ENCODE measurements at places on chromosomes 2 and 18.

DNA sequence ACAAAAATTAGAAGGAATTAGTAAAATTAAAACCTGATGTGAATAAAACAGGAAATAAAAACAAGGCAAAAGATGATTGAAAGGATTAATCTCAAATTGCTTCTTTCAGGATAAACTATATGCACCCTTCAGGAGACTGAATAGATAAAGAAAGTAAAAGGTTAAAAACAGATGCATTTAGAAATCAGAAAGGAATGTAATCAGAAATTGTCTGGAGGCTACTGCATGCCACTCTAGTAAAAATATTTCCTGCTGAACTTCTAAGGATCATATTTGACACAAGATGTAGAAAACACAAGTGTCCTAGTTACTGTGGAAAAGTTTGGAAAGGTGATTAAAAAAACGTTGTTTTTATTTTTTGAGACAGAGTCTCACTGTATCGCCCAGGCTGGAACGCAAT lies 16.2 kb downstream of the CHCHD5 start:
- H3K27me3 ChIP-seq: no peaks in the 10 kb centered on the region
- H3K4me1 ChIP-seq: peaks cover 4% of the 10 kb centered on the region
- H3K36me3 ChIP-seq: no peaks in the 10 kb centered on the region
- H3K4me3 ChIP-seq: no peak overlapping the region

DNA sequence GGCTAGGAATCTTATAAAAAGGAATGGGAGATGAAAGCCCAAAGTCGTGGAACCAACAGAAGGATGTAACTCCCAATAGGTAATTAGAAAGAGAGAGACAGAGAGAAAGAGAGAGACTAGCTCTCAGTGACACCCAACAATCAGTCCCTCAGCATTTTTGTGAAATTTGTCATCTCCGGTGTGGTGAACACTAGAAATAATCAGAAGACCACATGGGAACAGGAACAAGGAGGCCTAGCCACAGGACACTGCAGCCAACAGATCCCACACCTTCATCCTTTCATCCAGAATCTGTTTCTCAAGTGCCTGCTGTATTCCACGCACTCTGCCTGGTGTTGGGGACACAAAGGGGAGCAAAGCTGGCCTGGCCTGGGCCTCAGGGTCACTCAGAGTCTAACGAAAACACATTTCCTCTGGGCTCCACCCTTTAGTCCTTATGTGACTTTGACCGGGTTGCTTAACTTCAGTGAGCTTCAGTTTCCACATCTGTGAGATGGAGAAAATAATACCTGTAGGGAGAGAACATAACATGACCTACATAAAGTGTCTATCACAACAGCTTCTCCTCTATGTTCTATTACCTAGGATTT lies 53.1 kb downstream of the EHD3 start:
- H3K36me3 ChIP-seq: peaks cover 5% of the 10 kb centered on the region
- H3K27ac ChIP-seq: no peak overlapping the region
- DNase-seq: no peak
- no peak overlapping the region for H3K4me3 ChIP-seq
- H3K4me1 ChIP-seq: peaks cover 24% of the 10 kb centered on the region

DNA sequence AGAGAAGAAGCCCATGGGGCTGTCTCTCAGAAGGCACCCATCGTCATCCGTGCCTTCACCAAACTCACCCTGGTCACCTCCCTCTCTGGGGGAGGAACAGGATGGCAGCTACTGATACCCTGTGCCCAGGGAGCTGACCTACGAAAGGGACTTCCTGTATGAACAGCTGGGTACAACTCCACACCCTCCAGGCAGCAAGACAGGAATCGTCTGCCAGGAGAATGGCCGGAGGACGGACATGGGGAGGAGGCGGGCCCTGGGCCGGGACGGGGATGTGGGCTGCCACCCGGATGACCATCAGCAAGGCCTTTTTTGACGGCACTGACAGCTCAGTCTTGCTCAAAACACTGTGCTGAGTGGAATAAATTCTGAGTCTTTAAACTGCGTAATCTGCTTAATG lies 243.6 kb downstream of the HDAC4 start:
- no peak for DNase-seq
- H3K4me3 ChIP-seq: no peak overlapping the region
- no peaks in the 10 kb centered on the region for H3K27me3 ChIP-seq
- no peak overlapping the region for H3K27ac ChIP-seq
- H3K36me3 ChIP-seq: peaks cover 32% of the 10 kb centered on the region

GRCh38 chr2:20091305-20091991 lies 40.0 kb upstream of the LAPTM4A start:
- no peaks in the 10 kb centered on the region for H3K36me3 ChIP-seq
- peaks cover 12% of the 10 kb centered on the region for H3K27me3 ChIP-seq
- no peak overlapping the region for H3K27ac ChIP-seq
- H3K4me1 ChIP-seq: peaks cover 21% of the 10 kb centered on the region

GRCh38 chr2:166972418-166972817 lies 84.1 kb downstream of the XIRP2 start:
- H3K4me3 ChIP-seq: no peak overlapping the region
- no peak for DNase-seq
- H3K27ac ChIP-seq: no peak overlapping the region
- H3K4me1 ChIP-seq: peaks cover 27% of the 10 kb centered on the region

DNA sequence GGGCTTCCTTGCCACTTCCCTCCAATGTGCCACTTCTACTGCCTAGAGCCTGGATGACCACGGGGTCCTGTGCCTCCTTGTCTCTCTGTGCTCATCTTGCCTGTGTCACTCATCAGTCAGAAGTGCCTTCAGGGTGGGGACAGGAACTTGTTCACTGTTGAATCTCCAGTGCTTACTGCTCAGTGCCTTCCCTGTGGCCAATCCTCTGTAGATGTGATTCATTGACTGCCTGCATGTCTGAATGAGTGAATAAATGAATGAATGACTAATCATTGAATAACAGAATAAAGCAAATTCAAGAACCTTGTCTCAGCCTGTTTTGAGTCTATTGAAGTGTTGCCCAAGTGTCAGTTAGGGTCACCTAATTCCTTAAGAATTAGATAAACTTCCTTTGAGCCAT lies 42.3 kb upstream of the FAM136A start:
- no peaks in the 10 kb centered on the region for H3K4me1 ChIP-seq
- H3K27ac ChIP-seq: no peak overlapping the region
- DNase-seq: no peak
- H3K4me3 ChIP-seq: no peak overlapping the region

GRCh38 chr2:55712477-55713060 lies 18.9 kb upstream of the PNPT1 start:
- no peak overlapping the region for H3K4me3 ChIP-seq
- no peak for DNase-seq

GRCh38 chr2:72006188-72006736 lies 141.4 kb downstream of the CYP26B1 start:
- H3K27ac ChIP-seq: no peak overlapping the region
- H3K4me3 ChIP-seq: no peak overlapping the region
- no peaks in the 10 kb centered on the region for H3K36me3 ChIP-seq

DNA sequence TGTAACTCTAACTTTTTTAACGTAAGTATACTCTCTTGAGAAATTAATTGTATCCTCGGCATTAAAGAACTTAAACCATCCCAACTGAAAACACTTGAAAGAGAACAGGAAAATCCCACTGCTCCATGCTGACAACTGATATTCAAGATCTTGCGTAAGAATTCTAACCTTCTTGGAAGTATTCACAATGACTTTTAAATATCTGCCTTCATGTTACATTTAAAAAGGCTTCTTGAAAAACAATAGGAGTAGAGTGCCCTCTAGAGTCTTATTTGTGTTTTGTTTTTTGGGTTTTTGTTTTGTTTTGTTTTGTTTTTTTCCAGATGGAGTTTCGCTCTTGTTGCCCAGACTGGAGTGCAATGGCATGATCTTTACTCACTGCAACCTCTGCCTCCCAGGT lies 65.4 kb upstream of the DNAJC10 start:
- H3K4me3 ChIP-seq: no peak overlapping the region
- H3K27ac ChIP-seq: no peak overlapping the region
- H3K4me1 ChIP-seq: peaks cover 12% of the 10 kb centered on the region

- no peaks in the 10 kb centered on the region for H3K27me3 ChIP-seq
- no peak for DNase-seq
- H3K27ac ChIP-seq: peak overlapping the region; percentile 58
- H3K36me3 ChIP-seq: peaks cover 13% of the 10 kb centered on the region
- peaks cover 36% of the 10 kb centered on the region for H3K4me1 ChIP-seq
These were observed 54.9 kb downstream of the R3HDM1 start for GRCh38 chr2:135586148-135586547.

GRCh38 chr2:144194326-144195071 lies 325.4 kb downstream of the ZEB2 start:
- no peaks in the 10 kb centered on the region for H3K36me3 ChIP-seq
- no peak for DNase-seq
- H3K4me3 ChIP-seq: no peak overlapping the region

DNA sequence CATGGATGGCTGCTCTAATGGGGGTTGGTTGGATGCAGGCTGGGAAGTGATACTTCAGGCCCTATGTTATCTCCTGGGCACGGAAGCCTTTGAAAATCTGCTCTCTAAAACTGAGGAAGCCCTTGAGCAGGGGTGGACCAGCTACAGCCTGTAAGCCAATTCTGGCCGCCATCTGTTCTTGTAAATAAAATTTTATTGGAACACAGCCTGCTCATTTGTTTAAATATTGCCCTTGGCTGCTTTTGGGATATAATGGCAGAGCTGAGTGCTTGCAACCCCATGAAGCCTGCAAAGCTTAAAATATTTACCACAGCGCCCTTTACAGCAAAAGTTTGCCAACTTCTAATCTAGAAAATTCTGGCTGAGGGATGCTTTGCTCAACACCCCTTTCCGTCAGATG lies 11.9 kb upstream of the IGFBP2 start:
- no peaks in the 10 kb centered on the region for H3K27me3 ChIP-seq
- 0 out of 2 replicates have a peak, but pooled peaks cover 2% of the 10 kb centered on the region for H3K36me3 ChIP-seq
- no peak for DNase-seq
- no peak overlapping the region for H3K27ac ChIP-seq
- H3K4me3 ChIP-seq: no peak overlapping the region

DNA sequence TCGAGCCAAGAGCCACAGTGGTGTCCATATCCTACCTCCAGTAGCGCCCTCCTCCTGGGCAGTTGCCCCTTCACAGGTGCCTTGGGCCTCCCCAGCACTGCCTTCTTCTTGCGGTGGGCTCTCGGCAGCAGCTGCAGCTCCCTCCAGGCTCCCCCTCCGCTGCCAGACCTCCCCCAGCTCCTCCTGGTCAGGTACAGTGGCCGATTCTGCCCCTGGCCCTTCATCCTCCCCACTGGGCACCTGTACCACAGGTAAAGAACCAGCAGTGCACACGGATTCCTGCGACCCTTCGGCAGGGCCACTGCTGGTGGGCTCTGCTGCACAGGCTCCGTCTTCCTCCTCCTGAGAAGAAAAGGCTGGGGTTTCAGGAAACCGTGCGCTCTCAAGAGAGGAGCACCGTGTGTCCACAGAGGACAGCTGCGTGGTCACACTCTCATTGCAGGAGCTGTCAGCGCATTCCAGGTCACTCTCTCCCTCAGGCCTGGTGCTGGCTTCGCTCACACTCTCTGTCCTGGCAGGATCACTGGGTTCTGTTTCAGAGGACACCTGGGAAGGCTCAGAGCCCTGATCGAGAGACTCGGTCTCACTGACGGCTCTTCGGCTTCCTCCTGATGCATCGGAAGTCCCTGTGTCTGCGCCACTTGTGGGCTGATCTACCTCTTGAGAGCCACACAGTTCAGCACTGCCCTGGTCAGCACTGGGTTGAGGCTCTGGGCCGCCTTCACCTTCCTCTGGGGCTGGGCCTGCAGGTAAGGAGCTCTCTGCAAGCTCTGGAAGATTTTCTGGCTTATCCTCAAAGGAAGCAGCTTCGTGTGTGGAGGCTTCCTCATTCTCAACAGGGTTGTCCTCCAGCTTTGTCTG lies 147.4 kb upstream of the STK17B start:
- no peak overlapping the region for H3K4me3 ChIP-seq
- H3K4me1 ChIP-seq: peaks cover 21% of the 10 kb centered on the region
- no peaks in the 10 kb centered on the region for H3K27me3 ChIP-seq
- no peaks in the 10 kb centered on the region for H3K36me3 ChIP-seq
- DNase-seq: no peak
- H3K27ac ChIP-seq: 0 out of 2 replicates have a peak overlapping the region, but pooled peaks have one; percentile 4

GRCh38 chr2:238420878-238421694 lies 5.6 kb upstream of the ASB1 start:
- H3K36me3 ChIP-seq: peaks cover 4% of the 10 kb centered on the region
- H3K4me3 ChIP-seq: no peak overlapping the region
- peak overlapping the region; percentile 76 for H3K27ac ChIP-seq
- H3K4me1 ChIP-seq: peaks cover 29% of the 10 kb centered on the region
- no peak for DNase-seq

GRCh38 chr2:240232961-240233884 lies 92.8 kb upstream of the OTOS start:
- peak overlapping the region; percentile 57 for H3K4me3 ChIP-seq
- peak; percentile 97 for DNase-seq
- H3K36me3 ChIP-seq: no peaks in the 10 kb centered on the region
- H3K27ac ChIP-seq: no peak overlapping the region

DNA sequence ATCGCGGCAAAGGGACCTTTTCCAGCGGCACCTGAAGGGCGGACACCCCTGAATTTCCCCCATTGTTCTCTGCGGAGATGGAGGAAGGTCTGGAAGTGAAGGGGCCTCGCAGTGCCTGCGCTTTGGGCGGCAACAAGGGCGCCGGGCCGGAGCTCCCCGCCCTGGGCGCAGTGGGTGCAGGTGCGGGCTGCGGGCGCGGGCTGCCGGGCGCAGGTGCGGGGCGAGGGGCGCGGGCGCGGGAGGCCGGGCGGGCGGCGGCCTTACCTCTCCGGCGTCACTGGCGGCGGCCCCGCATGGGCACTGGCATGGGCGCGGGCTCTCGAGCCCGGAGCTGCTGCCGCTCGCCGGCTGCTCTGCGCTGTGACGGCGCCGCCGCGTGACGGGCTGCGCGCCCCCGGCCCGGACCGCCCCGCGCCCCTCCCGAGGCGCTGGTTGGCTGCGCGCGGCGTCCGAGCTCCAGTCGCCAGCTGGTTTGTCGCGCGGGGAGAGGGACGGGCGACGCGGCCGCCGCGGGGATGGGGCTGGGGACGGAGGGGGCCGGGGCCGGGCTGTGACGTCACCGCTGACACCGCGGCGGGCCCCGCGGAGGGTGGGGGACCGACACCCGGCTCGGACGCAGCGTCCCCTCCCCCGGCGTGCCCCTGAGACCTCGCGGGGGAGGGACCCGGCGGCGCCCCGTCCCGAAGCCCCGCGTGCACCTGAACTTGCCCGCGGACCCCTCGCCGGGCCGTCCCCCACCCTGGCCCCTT lies at the start of gene KIF1A:
TSS of gene KIF1A (minus strand) at position 362 of the 749 bp plus-strand sequence. CDS start 22,467 bp downstream, outside the sequence.
- peaks cover 28% of the 10 kb centered on the region for H3K4me1 ChIP-seq
- peaks cover 7% of the 10 kb centered on the region for H3K36me3 ChIP-seq
- DNase-seq: peak; percentile 80
- peaks cover 39% of the 10 kb centered on the region for H3K27me3 ChIP-seq

- no peak for DNase-seq
- no peak overlapping the region for H3K4me3 ChIP-seq
- H3K27ac ChIP-seq: no peak overlapping the region
- peaks cover 43% of the 10 kb centered on the region for H3K27me3 ChIP-seq
These were observed 57.4 kb upstream of the GLI2 start for GRCh38 chr2:120678251-120678650.

- no peak for DNase-seq
- H3K27ac ChIP-seq: no peak overlapping the region
- H3K36me3 ChIP-seq: no peaks in the 10 kb centered on the region
- no peak overlapping the region for H3K4me3 ChIP-seq
These were observed 1221.0 kb downstream of the SUCLG1 start for GRCh38 chr2:83238111-83238510.
